ENCODE measurements at places on chromosomes 6 and 20.

DNA sequence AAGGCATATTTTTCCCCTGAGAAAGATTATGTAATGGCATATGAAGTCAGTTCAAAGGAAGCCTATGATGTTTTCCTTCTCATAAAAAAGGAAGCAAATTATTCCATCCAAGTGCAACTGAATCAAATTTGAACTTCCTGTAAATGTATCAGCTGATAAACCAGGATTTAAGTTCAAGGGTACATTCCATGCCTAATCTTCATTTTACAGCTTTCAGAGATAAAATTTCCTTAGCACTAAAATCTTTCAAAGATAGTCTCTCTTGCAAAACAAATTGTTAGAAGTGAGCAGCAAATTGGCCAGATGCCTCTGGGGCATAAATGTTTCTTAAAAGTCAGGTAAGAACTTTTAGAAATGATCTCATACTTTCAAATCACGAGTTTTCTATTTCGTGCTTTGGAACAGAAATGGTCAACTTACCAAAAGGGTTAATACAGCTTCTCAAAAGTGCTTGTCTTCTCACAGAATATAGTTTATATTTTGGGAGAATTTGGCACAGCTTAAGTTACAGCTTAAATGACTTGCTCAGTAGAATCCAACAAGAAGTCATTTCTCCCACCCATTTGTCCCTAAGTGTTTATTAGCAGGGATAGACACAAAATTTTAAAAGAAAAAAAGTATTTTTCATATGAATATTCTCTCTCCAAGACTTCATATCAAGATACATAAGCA lies 2.7 kb upstream of the TCF21 start:
- no peak for DNase-seq

- no peak for DNase-seq
These were observed 233.3 kb downstream of the TINAG start for GRCh38 chr6:54541541-54541940.

- DNase-seq, result no peak
These were observed 78.4 kb upstream of the CCDC28A start for GRCh38 chr6:138695193-138695592.

GRCh38 chr6:4449409-4449808 lies 314.0 kb upstream of the ECI2 start:
- DNase-seq, result no peak

DNA sequence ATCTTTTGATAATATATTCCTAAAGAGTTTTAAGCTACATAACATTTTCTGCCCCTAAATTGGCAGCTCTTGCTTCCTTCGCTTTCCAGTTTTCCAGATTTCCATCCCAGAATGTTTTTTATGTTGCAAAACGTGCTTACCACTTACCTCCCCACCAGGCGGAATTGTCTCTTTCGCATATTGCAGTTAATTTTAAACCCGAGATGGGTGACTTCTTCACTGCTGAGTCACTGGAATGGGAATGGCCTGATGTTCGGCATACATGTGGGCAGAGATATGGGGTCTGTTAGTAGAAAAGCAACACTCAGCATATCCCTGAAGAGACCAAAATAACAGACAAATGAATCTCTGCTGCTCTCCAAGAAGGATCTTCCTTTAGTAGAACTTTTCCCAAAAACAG lies 491.2 kb downstream of the PREX1 start:
- no peak for DNase-seq

DNA sequence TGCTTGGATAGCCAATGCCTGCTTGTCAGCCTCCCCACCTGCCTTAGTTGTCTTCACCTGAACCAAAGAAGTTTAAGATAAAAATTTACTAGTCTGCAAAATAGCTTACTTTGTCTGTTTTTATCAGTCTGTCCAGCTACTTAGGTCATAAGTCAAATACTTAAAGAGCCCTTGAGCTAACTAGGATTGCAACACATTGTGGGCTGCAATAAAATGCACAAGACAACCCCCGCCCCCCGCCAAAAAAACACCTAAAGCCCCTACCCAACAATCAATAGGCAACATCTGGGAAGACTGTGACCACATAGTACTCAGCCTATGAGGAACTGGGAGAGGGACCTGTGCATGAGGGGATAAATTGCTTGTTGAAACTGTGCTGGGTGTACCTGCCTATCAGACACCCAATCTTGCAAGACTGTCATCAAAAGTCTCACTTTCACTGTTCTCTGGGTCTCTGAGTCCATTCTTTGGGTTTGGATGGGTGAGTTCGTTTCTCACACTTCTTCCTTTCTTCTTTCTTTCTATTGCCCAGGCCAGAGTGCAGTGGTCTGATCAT lies 27.3 kb upstream of the ABCC10 start:
- no peak for DNase-seq

GRCh38 chr20:2140561-2140960 lies 38.9 kb downstream of the STK35 start:
- no peak for DNase-seq

DNA sequence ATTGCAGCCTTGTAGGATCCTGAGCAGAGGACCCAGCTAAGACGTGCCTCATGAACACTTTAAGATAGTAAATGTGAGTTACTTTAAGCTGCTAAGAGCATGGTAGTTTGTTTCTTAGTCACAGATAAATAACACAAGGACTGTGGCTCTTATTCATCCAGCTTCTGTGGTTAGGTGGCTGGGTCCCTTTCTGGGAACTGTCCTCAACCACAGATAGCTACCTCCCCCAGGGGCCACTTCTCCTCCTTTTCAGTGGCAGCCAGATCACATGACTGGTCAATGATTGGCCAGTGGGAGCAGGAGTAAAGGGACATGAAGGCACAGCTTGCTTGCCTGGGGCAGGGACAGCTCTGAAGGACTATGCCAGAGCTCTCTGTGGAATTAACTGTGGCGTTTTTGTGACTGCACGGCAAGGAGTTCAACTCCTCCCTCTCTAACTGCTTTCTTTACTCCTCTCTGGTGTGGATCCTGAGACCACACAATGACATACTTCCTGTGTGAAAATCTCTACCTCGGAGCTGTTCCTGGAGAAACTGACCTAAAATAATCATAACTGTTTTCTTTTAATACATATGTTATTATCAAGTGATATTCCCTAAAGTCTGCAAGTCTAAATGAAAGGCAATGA lies 76.5 kb downstream of the NRN1 start:
- DNase-seq, result no peak

- DNase-seq, result no peak
These were observed 49.3 kb upstream of the AHI1 start for GRCh38 chr6:135546680-135547418.

GRCh38 chr20:14764511-14765369 lies 427.3 kb upstream of the FLRT3 start:
- no peak for DNase-seq

All from stimulated activated CD4-positive, alpha-beta T cell treated with anti-CD3 and anti-CD28 coated beads, TNF-alpha, amount 100 ng/mL, for 4 hours (primary cell).